ENCODE measurements at places on chromosomes 4 and X. TPM values are rescaled to one million over a fixed set of nuclear protein-coding genes. Genes with fewer than 3 reads are reported as not detected.

CCDC120 gene
- 3.6 TPM for total RNA-seq

DNA sequence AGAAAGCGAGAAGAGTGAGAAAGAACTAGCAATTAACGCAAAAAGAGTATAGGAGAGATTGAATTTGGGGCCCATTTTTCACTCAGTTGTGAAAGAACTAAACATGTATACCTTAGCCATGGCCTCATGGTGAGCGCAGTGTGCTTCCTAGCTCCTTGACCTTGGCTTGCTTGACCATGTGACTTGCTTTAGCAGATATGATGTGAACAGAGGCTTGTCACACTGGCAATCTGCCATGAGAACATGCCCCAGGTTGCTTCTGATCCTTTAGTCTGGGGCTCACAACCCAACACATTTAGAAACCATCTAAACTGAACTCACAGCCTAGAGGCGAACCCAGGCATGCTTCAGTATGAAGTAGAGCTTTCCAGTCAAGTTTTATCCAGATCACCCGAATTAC is 260.1 kb upstream of the FTHL17 start:
- no peak for DNase-seq

GRCh38 chrX:123771449-123772064 is 38.7 kb upstream of the THOC2 start:
- DNase-seq, result no peak

DNA sequence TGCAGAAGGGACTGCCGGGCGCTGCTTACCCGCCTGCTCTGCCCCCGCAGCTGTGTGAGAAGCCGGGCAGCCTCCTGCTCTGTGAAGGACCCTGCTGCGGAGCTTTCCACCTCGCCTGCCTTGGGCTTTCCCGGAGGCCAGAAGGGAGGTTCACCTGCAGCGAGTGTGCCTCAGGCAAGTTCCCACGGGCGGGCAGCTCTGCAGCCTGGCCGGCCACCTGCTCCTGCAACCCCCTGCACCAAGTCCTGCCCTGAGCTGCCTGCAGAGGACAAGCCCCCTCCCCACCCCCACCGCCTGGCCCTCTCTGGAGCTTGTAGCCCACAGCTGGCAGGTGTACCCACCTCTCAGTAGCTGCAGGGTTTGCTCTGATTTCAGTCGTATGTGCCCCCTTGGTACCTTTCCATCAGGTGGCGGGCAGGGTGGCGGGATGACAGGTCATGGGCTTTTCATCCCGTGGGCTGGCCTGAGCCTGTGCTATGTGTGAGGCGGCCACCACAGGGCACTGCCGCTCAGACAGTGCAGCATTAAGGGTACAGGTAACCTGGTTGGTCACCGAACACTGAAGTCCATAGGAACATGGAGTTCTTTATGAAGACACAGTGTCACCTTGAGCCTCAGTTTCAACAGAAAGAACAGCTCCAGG is 56.6 kb downstream of the NELFA start:
- no peak for DNase-seq

GPM6B gene
- total RNA-seq, result 17.5 TPM

DNA sequence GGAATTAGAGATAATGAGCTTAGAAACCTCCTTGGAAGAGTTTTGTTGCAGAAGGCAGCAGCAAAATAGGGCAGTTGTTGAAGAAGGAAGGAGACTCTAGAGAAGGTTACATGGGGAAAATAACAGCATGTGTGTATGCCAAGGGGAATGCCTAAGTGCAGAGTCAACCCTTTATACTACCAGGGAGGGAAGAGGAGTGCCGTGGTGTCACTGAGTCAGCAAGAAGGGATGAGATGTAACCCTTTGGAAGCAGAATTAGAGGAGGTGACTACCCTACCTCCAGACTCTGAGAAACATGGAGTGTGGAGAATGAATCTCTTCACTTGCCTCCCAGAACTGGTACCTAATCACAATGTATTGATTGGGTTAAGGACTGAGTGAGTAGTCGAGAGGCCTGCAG is 6.7 kb upstream of the GABRE start:
- DNase-seq, result no peak

F8A2 gene
- not detected for total RNA-seq

DNA sequence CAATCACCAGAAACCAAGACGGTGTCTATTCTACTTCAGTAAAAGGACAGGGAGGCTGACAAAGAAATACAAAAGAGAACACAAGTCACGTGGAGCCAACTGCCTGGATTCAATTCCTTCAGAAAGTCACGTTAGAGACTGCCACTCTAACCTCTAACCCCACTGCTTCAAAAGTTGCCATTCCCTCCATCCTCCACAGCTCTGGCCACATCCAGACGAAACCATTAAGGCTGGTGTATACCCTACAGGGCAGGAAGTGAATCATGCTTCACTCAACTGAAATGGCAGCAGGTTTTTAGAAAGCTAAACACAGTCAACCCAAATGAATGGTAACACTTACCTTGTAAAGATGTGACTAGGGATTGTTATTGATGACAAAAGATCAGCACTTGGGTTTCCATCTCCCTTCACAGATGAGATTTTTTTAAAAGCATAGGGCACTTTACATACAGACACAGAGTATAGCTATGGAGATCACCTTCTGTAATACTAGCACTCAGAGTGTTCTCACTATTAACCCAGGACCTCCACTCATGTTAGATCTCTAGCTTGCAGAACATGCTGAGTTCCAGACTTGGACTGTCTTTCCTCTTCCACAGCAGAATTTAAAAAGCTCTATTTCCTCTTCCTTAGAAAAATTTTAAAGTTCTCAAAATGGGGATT is 37.4 kb downstream of the MAML3 start:
- no peak for DNase-seq

- no peak for DNase-seq
Observed at GRCh38 chrX:132539611-132540010, 50.8 kb upstream of the MBNL3 start.

PWWP3B gene
- 5.7 TPM for total RNA-seq

ACTRT1 gene
- not detected for total RNA-seq

DNA sequence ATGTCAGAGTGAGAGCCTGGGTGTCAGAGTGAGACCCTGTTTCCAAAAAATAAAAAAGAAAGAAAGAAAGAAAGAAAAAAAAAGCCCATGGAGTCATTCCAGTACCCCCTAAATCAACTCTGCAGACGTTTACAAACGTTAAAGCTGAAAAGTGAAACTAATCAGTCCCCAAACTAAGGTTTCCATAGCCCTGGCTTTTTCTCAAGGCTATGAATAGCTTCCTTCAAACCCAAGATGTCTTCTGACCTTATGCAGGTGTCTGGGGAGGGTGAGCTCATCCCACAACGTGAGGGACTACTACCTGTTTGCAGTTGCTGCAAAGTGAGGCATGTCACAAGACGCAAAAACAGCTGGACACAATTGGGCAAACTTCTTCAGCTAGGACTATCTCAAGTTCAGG is 144.0 kb downstream of the SH3KBP1 start:
- DNase-seq, result no peak

GRCh38 chr4:3741217-3742011 is 24.8 kb upstream of the ADRA2C start:
- no peak for DNase-seq

DNA sequence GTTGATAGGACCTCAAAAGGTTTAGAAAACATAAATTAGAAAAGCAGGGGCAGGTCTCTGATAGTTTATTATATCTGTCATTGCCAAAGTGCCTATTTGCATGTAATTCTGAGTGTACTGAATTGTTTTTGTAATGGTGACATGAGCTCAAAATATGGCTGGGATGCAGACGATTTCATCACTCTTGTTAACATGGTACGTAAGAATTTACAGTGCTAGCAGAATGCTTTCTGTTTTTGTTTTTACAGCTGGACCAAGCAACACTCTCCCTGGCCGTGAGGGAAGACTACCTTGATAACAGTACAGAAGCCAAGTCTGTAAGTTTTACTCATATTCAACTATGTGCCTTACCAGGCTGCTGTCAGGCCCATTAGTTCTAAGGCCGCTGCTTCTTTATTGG is 58.1 kb downstream of the PHEX start:
- no peak for DNase-seq

GRCh38 chrX:76893930-76894329 is 466.4 kb downstream of the MAGEE1 start:
- DNase-seq, result no peak

DNA sequence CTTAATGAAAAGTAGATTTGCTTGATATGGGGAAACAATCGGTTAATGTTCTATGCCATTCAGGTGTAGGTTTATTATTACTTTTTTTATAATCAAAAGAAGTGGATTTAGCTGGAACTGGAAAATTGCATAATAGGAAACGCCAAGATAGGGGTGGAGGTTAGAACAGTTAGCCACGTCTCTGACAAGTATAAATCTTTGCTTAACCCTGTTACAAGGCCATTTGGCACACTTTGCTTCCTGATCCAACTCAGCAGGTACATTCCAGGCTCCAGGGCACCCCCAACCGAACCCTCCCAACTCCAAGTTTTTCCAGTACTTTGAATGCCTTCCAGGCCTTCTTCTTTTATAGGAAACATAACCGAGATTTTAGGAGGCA is 50.6 kb upstream of the ACSL4 start:
- DNase-seq, result no peak

DNA sequence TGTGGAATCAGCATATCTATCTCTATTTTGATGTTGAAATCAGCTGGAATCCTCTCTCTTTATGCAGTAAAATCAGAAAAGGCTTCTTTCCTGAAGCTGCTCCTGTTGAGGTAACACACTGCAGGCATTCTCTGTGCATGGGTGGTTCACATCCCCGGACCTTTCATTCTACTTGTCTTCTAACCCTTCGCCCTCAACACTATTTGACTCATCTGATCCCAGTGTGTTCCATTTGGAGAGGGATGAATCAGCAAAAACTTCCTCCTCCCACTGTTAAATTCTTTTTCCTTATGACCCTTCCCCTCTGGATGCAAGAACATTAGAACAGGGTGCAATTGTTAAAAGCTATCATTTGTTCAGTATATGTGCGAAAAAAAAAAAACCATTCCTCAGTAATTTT is 67.4 kb downstream of the RNF150 start:
- DNase-seq, result no peak

- no peak for DNase-seq
Observed at GRCh38 chr4:111639876-111640275, 505.4 kb upstream of the FAM241A start.

DNA sequence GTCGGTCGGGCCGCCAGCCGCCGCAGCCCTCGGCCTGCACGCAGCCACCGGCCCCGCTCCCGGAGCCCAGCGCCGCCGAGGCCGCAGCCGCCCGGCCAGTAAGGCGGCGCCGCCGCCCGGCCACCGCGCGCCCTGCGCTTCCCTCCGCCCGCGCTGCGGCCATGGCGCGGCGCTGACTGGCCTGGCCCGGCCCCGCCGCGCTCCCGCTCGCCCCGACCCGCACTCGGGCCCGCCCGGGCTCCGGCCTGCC is 213 bp downstream of the NFKB1 start:
- no peak for DNase-seq

USP46 gene
- total RNA-seq, result 15.3 TPM

TLR7 gene
- total RNA-seq, result 2.6 TPM

- no peak for DNase-seq
Observed at GRCh38 chr4:152195888-152196287, 340.0 kb downstream of the FBXW7 start.

KLKB1 gene
- total RNA-seq, result 0.20 TPM

- no peak for DNase-seq
Observed at GRCh38 chr4:41590591-41590990, 52.6 kb downstream of the LIMCH1 start.

DNA sequence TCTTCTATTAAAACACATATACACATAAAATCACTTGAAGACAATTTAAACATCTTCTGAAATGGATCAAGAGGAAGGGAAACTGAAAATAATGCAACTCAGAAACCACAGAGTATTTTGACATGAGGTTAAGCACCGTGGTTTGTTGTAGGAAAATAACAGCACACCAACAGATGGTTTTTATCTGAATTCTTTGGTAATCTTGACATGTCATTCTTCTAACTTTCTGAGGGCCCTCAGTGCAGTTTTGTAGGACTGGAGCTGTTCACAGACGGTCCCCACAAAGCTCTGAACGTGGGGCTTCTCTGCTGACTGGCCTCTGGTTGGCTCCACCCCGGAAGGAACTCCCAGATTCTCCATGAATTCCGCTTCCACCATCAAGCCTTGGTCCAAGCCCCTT is 16.0 kb upstream of the TLR8 start:
- DNase-seq, result no peak

DNA sequence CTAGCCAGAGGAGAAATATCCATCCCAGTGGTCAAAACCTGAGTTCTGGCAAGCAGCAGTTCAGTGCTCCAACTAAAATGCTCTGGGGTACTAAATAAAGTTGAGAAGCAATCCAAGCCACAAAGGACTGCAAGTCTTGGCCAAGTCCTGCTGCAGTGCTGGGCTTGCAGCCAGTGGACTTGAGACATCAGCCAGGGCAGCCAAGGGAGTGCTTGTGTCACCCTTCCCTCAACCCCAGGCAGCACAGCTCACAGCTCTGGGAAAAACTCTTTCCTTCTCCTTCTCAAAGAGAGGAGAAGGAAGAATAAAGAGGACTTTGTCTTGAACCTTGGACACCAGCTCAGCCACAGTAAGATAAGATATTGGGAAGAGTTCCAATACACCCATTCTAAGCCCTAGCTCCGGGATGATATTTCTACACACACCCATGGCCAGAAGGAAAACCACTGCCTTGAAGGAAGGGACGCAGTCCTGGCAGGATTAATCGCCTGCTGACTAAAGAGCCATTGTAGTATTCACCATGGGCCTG is 99.8 kb downstream of the PTCHD1 start:
- DNase-seq, result peak; percentile 18

MAD2L1 gene
- total RNA-seq, result 12.8 TPM

ARHGAP24 gene
- 78.8 TPM for total RNA-seq
